ENCODE measurements at places on chromosomes 6 and 20. TPM values are rescaled to one million over a fixed set of nuclear protein-coding genes. Genes with fewer than 3 reads are reported as not detected.

RIPPLY2 gene
- total RNA-seq: not detected

JAG1 gene
- 260 TPM for total RNA-seq

SMLR1 gene
- total RNA-seq: 0.79 TPM

DNA sequence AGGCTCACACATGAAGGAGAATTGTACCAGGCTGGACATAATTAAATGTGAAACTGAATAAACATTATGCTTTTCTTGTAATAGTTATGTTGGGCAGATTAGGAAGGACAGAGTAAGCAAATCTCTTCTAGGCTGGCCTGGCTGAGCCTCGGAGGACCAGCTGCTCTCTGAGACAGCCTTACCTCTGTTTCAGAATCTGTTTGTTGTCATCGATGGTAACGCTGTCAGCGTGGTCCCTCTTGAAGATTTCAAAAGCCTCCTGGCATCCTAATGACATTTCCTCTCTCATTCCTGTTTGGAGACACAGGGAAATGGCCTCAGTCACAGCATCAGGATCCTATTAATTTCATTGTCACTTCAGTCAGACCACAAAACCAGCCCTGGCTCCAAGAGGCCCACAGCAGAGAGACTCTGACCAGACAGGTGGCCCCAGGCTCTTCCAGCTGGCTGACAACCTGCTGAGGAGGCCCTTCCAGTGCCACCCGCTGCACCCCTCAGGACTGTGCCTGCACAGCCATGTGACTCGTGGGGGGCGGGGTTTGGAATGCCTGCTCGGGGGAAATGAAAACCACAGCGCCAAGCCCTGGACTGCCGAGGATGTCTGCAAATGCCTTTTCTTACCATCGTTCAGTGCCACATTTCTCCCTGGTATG lies 108.5 kb upstream of the KCNK16 start:
- H3K27ac ChIP-seq: no peak overlapping the region
- H3K27me3 ChIP-seq: peaks cover 11% of the 10 kb centered on the region
- no peak overlapping the region for H3K4me3 ChIP-seq
- DNase-seq: no peak
- no peaks in the 10 kb centered on the region for H3K36me3 ChIP-seq

- no peaks in the 10 kb centered on the region for H3K27me3 ChIP-seq
- no peaks in the 10 kb centered on the region for H3K36me3 ChIP-seq
- H3K4me1 ChIP-seq: peaks cover 16% of the 10 kb centered on the region
- no peak overlapping the region for H3K4me3 ChIP-seq
Measured at GRCh38 chr6:139402876-139403386, 28.5 kb upstream of the CITED2 start.

DNA sequence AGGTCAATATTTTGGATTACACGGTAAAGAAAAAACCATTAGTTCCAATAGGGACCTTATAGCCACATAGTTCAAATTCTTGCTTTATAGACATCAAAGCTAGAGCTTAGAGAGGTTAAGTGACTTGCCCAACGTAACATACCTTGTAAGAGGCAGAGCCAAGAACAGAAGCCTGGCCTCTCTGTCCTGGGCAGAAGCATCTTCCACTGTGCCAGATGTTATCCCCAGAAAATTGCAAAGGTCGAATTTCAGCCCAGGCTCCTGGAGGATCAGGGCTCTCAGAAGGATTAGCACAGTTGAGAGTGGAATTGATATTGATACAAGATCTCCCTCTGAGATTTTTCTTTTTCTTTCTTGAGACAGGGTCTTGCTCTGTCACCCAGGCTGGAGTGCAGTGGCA lies 6.1 kb downstream of the SMIM28 start:
- no peak overlapping the region for H3K4me3 ChIP-seq
- DNase-seq: no peak
- H3K36me3 ChIP-seq: no peaks in the 10 kb centered on the region
- peaks cover 36% of the 10 kb centered on the region for H3K4me1 ChIP-seq
- peak overlapping the region; percentile 67 for H3K27ac ChIP-seq

GRCh38 chr6:142167071-142167470 lies 20.0 kb downstream of the VTA1 start:
- H3K4me1 ChIP-seq: peaks cover 14% of the 10 kb centered on the region
- H3K27ac ChIP-seq: no peak overlapping the region
- H3K4me3 ChIP-seq: no peak overlapping the region
- H3K27me3 ChIP-seq: no peaks in the 10 kb centered on the region
- DNase-seq: no peak
- H3K36me3 ChIP-seq: peaks cover 5% of the 10 kb centered on the region

- peaks cover 3% of the 10 kb centered on the region for H3K4me1 ChIP-seq
- DNase-seq: no peak
- H3K27ac ChIP-seq: no peak overlapping the region
- no peak overlapping the region for H3K4me3 ChIP-seq
- H3K36me3 ChIP-seq: peaks cover 16% of the 10 kb centered on the region
- H3K27me3 ChIP-seq: no peaks in the 10 kb centered on the region
Measured at GRCh38 chr6:13688692-13689196, 22.9 kb downstream of the RANBP9 start.

DNA sequence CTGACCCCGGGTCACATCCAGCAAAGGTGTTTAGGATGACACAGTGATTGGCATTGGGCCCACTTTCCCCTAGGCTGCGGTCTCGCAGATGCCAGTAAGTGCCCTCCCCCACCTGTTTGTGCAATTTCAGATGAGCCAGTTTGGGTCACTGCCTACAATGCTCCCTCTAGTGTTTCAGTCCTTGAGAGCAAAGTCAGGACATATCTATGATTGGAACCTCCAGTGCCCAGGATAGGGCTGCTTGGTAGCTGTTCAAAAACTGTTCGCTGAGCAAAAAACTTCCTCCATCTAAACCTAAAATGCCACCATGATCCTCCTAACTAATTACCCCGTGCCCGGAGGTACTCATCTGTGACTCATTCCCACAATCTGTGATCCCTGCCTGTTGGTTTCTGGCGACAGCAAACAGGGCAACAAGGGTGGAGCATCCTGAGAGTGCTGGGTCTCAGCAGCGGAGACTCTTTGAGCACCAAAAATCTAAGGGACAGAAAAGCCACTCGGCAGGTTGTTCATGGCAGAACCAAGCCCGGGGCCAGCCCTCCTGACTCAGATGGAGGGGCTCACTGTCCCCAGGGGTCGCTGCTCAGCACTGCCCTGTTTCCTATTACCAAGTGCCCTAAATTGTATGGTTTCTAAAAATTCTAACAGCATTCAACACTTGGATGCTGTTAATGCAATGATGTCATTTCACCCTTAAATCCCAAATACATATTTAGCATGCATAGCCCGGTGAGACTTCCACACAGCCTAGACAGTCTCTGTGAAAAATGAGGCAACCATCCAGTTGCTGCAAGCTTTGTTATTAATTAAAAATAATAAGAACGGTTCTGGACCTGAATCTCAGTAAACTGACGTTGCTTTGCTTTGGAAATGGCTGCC lies 5.0 kb downstream of the VSX1 start:
- H3K4me3 ChIP-seq: no peak overlapping the region
- DNase-seq: peak; percentile 7
- H3K27me3 ChIP-seq: peaks cover 86% of the 10 kb centered on the region
- no peaks in the 10 kb centered on the region for H3K4me1 ChIP-seq
- no peak overlapping the region for H3K27ac ChIP-seq

KIF25 gene
- not detected for total RNA-seq

CYP21A2 gene
- total RNA-seq: 0.67 TPM

DNA sequence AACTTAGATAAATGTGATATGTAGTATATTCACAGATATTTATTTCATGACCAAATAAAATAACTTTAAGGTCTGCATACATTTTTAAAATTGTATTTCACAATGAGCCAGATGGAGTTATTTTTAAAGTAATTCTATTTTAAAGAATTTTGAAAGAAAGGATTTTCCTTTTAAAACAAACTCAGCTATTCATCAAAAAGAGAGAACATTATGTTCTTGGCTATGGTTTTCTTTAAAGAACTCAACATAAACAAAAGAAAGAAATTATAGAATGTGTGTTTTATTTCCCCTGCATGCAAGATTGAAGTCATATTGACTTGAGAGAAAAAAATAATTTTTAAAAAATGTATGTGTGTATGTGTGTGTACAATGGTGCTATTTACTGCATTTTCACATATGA lies 1023.6 kb upstream of the CITED2 start:
- no peak overlapping the region for H3K27ac ChIP-seq
- no peaks in the 10 kb centered on the region for H3K27me3 ChIP-seq
- H3K4me1 ChIP-seq: peaks cover 1% of the 10 kb centered on the region

MYLK2 gene
- 0.42 TPM for total RNA-seq

- no peaks in the 10 kb centered on the region for H3K36me3 ChIP-seq
- H3K4me3 ChIP-seq: no peak overlapping the region
- peak overlapping the region; percentile 93 for H3K27ac ChIP-seq
- peaks cover 7% of the 10 kb centered on the region for H3K27me3 ChIP-seq
- H3K4me1 ChIP-seq: peaks cover 71% of the 10 kb centered on the region
Measured at GRCh38 chr6:43702534-43703440, 15.2 kb upstream of the MRPS18A start.

SLA2 gene
- total RNA-seq: 0.77 TPM

GRCh38 chr20:63754008-63754407 lies 14.4 kb downstream of the SLC2A4RG start:
- H3K4me1 ChIP-seq: no peaks in the 10 kb centered on the region
- H3K36me3 ChIP-seq: peaks cover 3% of the 10 kb centered on the region
- no peak overlapping the region for H3K4me3 ChIP-seq
- no peak overlapping the region for H3K27ac ChIP-seq

DNA sequence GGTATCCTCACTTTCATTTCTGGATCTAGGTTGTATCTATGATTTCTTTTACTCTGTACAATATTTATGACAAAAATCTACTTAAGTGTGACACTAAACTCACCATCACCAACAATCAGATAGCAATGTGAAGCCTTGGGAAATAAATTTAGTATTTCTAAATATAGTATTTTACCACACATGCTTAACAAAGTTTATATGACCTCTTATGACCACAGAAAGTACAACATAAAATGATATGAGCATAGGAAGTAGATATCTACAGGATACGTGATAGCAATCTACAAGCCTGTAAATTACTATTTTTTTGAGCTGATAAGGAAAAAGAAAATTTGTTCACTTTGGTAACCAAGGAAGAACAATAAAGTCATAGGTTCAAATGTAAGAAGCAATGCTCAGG lies 910.4 kb upstream of the CITED2 start:
- no peaks in the 10 kb centered on the region for H3K27me3 ChIP-seq
- H3K4me3 ChIP-seq: no peak overlapping the region
- DNase-seq: no peak
- no peak overlapping the region for H3K27ac ChIP-seq

GRCh38 chr6:50842446-50842845 lies 23.8 kb downstream of the TFAP2B start:
- no peak for DNase-seq
- no peak overlapping the region for H3K4me3 ChIP-seq
- no peaks in the 10 kb centered on the region for H3K36me3 ChIP-seq
- H3K27me3 ChIP-seq: peaks cover 99% of the 10 kb centered on the region
- peaks cover 3% of the 10 kb centered on the region for H3K4me1 ChIP-seq
- peak overlapping the region; percentile 56 for H3K27ac ChIP-seq

GRCh38 chr6:119749335-119749734 lies 399.8 kb upstream of the MAN1A1 start:
- H3K27ac ChIP-seq: no peak overlapping the region
- no peaks in the 10 kb centered on the region for H3K4me1 ChIP-seq
- H3K27me3 ChIP-seq: no peaks in the 10 kb centered on the region
- DNase-seq: no peak

CRYBG1 gene
- total RNA-seq: 3.0 TPM

GRCh38 chr20:1874450-1875182 lies 20.6 kb upstream of the SIRPA start:
- H3K27ac ChIP-seq: peak overlapping the region; percentile 84
- H3K36me3 ChIP-seq: no peaks in the 10 kb centered on the region
- peaks cover 42% of the 10 kb centered on the region for H3K4me1 ChIP-seq
- H3K27me3 ChIP-seq: peaks cover 3% of the 10 kb centered on the region

DNA sequence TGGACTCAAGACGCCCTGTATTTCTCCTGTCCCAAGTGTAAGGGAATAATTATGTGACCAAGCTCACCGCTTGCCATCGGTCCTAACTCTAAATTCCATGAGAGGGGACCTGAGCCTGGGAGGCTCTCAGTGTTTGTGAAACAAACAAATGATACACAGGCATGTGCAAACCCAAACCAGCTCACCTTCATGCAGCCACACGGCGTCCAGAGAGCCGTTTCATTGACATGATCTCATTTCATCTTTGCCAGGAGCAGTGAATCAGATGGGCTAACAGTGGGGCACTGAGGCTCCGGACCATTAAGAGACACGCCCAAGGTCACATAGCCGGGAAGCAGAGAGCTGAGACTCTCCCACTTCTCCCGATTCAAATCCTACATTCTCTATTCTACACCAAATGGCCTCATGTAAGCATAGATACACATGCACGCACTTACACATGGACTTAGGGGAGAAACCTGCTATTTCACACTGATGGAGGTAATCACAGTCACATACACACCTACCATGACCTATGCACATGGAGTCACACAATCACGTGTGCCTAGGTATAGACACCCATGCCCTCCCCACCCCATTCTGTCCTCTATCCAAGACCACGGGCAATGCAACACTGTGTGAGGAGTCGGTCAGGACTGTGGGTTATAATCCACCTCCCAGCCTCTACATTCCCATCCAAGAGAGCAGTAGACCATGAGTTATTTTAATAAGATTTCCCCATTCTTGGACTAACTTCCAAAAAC lies 1.1 kb downstream of the BNIP5 start:
- no peak for DNase-seq
- H3K27ac ChIP-seq: peak overlapping the region; percentile 90
- H3K4me3 ChIP-seq: no peak overlapping the region
- H3K27me3 ChIP-seq: peaks cover 26% of the 10 kb centered on the region
- no peaks in the 10 kb centered on the region for H3K36me3 ChIP-seq

POM121L2 gene
- not detected for total RNA-seq

DNA sequence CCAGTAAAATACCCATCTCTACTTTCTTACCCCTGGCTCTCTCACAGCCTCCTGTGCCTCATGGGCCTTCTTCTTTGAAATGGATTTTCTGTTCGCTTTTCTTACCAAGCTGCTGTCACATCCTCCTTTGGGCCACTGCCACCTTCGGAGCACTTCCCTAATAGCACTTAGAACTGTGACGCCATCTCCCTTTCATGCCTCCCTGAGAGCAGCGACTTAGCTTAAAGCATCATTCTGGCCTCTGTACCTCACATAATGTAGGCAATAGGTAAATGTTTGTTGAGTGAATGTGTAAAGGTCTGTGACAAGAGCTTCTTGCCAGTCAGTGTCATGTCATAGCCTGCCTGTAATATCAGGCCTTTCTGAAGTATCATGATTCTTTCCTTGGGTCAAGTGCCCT lies 78.8 kb downstream of the ADGRG6 start:
- H3K27ac ChIP-seq: no peak overlapping the region
- peaks cover 53% of the 10 kb centered on the region for H3K4me1 ChIP-seq
- H3K4me3 ChIP-seq: no peak overlapping the region
- H3K27me3 ChIP-seq: no peaks in the 10 kb centered on the region

DNA sequence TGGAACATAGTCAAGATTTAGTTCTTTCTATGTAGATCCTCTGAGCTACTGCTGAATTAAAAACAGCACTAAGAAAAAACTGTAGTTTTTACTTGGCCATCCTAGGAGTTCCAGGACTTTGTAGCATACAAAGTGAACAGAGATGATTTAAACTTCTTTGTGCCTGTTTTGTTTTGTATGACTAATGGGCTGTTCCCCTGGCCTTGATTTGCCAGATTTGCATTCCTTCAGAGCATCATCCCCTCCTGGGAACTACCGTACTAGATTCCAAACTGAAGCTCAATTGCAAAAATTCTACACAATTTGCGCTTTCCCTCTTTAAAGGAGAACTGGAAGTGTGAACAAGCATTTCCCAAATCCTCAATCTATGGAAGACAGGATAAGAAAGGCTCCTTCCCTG lies 23.1 kb downstream of the ACOT13 start:
- H3K36me3 ChIP-seq: peaks cover 6% of the 10 kb centered on the region
- peaks cover 2% of the 10 kb centered on the region for H3K4me1 ChIP-seq
- DNase-seq: no peak
- no peak overlapping the region for H3K27ac ChIP-seq
- no peak overlapping the region for H3K4me3 ChIP-seq

- no peak overlapping the region for H3K27ac ChIP-seq
- H3K4me1 ChIP-seq: no peaks in the 10 kb centered on the region
- no peaks in the 10 kb centered on the region for H3K27me3 ChIP-seq
- H3K36me3 ChIP-seq: peaks cover 4% of the 10 kb centered on the region
- H3K4me3 ChIP-seq: no peak overlapping the region
Measured at GRCh38 chr6:3449750-3450305, 7.0 kb downstream of the SLC22A23 start.

Data from progenitor cell of endocrine pancreas (in vitro differentiated cells).